Cardiac atrium fibroblast (primary cell): ENCODE measurements at places on chromosomes 2 and 18. TPM values are rescaled to one million over a fixed set of nuclear protein-coding genes. Genes with fewer than 3 reads are reported as not detected.

The MYO7B gene
- 0.18 TPM in 1 of 2 replicates, not detected in the other for total RNA-seq

The SLC5A7 gene
- not detected in 2 replicates for total RNA-seq

The WIPF1 gene
- total RNA-seq = 6.3 and 7.0 TPM in 2 replicates

The ACOXL gene
- not detected in 2 replicates for total RNA-seq

The TEKT4 gene
- not detected in 2 replicates for total RNA-seq

The UNC50 gene
- 37.5 and 52.0 TPM in 2 replicates for total RNA-seq

The UNC80 gene
- not detected in 2 replicates for total RNA-seq

The CACNB4 gene
- under 0.01 and 0.54 TPM in 2 replicates for total RNA-seq

The SERPINB4 gene
- total RNA-seq = not detected in 2 replicates

The OR6B3 gene
- not detected in 2 replicates for total RNA-seq

The GATA6 gene
- total RNA-seq = 61.4 and 72.6 TPM in 2 replicates

The GNLY gene
- not detected in 2 replicates for total RNA-seq

The LRP2 gene
- total RNA-seq = not detected in 2 replicates

The PLEKHH2 gene
- 0.90 and 1.8 TPM in 2 replicates for total RNA-seq

The CLHC1 gene
- total RNA-seq = 6.2 TPM in 1 of 2 replicates, not detected in the other
